SW 1271 (cell line): ENCODE measurements at places on chromosomes 12 and 14.
A peak's percentile ranks its signal among the peaks of the same experiment; 100 is the strongest.

DNA sequence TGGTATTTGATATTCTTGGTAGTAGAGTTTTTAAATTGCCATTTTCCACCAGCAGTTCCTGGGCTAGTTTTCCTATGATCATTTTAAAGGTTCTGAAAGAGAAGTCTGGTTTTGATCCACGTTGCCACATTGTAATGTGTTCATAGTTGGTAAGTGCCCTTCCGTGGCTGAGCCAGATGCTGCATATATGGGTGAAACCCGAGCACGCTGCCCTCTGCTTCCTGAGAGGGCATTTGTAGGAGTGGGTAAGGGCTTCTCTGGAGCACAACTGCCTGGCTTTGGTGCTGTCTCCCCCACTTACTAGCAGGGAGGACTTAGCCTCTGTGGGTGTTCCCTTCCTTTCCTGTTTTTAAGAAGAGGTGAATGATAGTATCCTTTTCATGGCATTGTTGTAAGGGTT, 7.1 kb downstream of the SNRNP35 start:
- DNase-seq, result no peak

DNA sequence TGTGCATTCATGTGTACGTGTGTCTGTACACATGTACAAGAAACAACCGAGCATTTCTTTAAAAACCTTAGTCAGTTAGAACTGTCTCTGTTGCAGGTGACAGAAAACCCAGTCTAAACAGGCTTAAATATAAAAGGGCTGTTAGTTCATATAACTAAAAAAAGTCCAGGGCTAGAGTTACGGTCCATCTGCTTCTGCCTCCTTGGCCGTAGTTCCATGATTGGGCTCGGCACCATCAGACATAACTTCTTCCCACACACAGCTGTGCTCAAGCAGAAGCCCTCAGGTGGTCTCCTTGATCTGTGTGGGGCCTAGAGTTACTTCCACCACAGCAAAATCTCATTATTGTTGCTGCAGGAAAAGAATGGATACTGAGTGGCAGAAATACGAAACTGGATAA, 34.6 kb downstream of the CKB start:
- DNase-seq, result no peak

- no peak for DNase-seq
These were observed 2.7 kb downstream of the ACTN1 start for GRCh38 chr14:68976160-68977067.

GRCh38 chr14:95071649-95072280, 85.6 kb downstream of the DICER1 start:
- no peak for DNase-seq

DNA sequence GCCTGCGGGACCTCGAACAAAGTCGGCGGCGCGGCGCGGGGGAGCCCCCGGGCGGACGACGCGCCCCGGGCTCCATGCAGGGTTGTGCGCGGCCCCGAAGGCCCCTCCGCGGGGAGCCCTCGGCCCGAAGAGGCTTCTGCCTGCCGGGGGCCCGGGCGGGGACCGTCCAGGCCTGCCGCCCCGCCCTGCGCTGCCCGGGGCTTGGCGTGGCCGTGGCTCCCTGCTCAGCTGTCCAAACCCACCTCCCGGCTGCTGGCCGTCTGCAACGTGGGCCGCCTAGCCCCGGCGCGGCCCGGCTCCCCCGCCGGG, 670 bp downstream of the DYRK2 start:
- no peak for DNase-seq

DNA sequence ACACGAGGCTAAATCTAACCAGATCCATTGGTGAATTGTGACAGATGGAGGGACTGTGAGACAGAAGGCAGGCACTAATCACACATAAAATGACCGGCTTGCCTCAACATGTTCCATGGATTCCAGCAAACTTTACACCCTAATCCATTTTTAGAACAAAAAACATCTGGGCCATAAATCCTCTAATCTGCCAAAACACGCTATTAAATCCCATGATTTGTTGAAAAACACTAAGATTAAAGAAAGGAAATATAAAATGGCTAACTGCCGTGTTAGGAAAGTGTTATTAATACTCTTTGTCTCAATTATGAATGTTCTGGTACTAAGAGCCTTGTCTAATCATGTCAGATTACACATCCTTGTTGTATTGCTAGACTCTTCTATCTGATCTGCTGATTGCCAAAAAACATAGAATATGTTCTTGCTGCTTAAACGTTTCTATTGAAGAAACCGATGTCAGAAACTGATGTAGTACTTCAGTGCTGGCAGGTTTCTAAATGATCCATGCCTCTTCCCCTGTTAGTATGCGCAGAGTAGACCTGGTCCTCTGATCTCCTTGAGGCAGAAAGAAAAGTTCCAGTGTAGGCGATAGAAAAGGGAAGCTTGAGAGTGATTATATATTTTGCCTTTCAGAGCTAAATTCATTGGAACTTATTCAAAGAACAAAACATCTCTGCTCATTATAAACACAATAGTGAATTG, 384.9 kb downstream of the SOX5 start:
- DNase-seq, result no peak

DNA sequence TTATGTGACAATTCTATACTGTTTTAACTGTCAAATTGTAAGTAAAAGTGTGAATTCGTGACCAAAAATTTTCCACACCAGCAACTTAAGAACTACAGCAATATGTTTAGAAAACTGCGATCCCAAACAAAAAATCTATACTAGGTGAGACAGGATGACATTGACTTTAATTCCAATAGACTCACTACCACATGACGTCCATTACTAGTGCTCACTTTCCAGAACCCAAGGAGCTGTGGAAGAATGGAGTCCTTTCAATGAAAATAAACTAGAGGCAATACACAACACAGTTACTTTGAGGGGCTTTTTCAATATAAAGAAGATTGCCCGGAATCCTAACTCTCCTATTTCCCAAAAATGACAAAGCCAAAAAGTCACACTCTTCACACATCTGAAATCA, 1.4 kb downstream of the EPS8 start:
- no peak for DNase-seq

DNA sequence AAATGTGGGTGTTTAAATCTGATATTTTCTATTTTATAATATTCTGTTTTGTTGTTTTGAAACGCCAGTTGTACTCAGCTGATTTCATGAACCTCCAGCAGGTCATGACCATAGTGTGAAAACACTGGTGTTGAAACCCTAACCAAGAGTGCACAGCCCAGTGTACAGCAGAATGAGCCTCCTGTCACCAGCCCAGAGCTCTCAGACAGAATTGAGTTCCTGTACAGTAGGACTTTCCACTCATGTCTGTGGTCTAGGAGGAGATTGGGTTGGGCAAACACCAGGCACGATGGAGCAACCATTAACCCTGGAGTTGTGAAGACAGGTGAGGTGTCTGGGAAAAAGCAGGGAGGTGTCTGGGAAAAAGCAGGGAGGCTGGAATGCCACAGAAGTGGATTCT, 908.8 kb downstream of the VRK1 start:
- DNase-seq, result no peak

DNA sequence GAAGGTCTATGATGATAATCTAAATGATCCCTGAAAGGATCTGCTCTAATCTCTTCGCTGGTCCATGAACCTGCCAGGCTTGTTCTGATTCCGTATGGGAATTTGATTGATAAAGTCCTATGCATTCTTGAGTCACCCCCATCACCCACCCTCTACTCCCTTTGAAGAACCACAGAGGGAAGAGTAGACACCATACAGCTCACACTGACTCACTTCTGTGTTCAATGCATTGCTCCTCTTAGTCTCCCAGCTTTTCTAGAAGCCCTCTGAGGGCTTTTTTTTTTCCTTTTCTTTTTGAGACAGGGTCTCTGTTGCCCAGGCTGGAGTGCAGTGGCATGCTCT, 18.5 kb upstream of the GPRC5A start:
- DNase-seq, result no peak

- no peak for DNase-seq
These were observed 9.9 kb downstream of the DPF3 start for GRCh38 chr14:72883961-72884360.

DNA sequence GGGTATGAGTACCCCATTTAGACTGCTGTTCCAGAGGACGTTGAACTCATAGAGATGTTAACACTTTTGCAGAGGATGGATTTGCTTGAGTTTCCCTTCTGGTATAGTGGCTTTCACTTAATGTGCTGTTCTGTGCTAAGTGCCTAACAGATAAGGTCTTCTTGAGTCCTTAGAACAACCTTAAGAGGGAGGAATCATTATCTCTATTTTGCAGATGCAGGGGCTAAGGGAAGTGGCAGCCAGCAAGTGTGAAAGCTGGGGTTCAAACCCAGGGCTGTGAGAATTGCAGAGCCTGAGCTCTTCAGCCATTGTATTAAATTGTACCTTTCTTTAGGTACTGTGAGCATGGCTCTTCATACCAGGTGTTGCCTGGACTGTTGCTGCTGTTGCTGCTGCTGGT, 122.1 kb upstream of the NRXN3 start:
- DNase-seq, result no peak

GRCh38 chr12:54977155-54977554, 7.4 kb downstream of the TESPA1 start:
- DNase-seq, result no peak

DNA sequence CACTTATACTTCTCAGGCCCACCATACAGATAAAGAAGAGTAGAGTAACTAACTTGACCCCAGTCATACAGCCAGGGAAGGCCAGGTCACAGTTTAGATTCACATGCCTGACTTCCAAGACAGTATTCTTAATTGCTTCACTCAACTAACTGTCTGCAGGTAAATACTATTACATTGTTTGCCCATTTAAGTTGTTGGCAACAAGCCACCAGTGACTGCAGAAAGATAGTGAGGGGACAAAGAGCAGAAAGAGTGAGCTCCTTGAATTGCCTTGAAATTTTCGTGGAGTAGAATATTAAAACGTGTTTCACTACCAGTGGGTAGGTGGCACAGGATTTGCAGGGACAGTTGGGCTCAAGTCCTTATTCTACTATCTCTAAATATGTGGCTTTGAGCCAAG, 146.3 kb upstream of the RMST start:
- no peak for DNase-seq

DNA sequence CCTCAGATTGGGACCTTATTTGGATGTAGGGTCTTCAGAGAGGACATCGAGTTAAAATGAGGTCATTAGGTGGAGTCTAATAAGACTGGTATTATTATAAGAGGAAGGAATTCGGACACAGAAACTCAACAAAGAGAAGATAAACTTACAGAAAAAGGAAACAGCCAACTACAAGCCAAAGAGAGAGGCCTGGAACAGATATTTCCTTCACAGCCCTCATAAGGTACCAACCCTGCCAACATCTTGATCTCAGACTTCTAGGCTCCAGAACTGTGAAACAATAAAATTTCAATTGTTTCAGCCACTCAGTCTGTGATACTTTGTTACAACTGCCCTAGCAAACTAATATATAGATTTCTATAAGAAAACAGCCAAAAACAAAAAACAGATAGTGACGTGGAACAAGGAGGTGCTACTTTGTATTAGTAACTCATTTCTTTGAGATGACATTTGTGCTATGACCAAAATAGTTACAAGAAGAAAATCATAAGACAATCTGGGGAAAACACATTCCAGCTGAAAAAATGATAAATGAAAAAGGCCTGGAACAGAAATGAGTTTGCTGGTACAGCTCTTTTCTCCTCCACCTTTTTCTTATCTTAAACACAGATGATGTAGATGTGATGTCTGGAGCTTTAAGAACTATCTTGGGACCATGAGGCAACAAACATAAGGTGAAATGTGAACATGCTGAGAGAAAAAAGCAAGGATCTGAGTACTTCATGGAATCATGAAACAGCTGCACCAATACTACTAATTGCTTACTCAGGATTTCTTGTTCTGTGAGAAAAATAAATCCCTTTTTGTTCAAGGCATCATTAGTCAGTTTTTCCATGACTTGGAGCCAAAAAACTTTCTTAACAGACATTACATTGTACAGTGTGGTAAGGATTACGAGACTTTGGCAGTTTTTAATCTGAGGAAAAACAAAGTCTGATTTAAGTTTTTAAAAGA, 243.2 kb downstream of the ANO6 start:
- DNase-seq, result no peak

DNA sequence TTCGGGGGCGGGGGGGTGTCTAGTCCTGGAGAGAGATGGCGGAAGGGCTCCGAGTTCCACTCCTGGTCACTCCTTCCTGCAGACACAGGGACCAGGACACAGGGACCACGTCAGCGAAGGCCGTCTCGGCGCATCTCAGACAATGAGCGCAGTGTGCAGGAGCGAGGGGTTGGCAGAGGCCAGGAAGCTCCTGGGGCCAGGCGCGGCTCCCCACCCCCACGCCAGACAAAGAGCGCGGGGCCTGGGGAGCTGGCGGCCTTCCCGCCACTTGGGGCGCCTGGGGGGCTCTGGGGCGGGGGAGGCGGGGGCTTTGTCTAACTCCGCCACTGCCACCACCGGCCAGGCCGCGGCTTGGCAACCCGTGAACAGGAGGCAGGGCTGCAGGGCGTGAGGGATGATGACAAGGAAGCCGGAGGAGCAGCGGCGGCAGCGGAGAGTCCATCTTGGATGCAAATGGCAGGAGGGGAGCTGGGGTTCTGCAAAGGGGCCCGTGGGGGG, 2.2 kb downstream of the CDK2AP1 start:
- no peak for DNase-seq

- no peak for DNase-seq
These were observed 181.7 kb upstream of the ARID2 start for GRCh38 chr12:45547822-45548221.

DNA sequence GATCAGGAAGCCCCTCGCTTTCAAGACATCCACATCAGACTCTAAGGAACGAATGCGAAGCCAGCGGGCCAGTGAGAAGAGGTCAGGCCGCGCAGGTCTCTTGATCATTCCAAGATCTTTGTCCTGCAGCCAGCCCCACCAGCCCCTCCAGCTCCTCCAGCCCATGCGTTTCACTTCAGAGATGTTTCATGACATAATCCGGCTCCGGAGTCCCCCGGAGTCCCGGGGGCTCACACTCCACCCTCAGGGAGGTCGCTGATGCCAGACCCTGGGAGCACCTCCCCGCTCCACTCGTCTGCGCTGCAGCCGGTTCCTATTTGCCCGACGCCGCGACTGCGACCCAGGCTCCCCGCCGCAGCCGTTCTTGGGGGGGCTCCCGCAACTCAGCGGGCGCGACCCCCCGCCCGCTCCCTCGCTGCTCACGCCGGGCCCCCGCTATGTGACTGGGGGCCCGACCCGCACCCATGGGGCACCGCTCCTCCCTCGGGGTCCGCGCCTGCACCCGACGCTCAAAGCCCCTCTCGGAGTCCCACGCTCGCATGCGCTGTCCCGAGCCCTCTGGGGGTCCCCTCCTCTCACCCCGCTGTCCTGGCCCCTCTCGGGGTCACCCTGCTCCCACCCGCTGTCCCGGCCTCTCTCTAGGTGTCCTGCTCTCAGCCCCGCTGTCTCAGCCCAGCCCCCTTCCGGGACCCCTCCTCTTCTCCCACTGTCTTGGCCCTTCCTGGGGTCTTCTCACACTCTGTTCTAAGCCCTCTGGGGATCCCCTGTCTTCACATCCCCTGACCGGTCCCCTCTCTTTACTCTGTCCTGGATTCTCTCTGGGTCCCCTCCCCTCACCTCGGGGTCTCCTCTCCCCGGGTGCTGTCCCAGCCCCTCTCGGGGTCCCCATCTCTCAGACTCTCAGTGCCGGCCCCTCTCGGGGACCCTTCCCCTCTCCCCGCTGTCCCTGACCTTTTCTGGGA, 1.1 kb downstream of the TAOK3 start:
- DNase-seq, result peak; percentile 11

DNA sequence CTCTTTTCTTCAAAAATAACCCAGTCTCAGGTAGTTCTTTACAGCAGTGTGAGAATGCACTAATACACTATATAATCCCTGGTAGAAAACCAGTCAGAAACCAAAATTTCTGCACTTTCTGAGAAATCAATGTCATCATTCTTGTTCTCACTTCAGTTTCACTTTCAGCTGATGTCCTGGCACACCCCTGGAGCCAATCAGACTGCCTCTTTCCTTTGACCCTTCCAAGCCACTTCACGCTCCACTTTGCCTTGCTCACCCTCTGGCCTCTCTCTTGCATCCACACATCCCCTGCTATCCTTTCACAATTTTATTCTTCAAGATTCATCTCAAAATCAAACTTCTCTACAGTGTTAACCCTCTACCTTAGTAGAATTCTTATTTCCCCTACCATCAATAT, 181.1 kb downstream of the ASCL1 start:
- no peak for DNase-seq
